ENCODE measurements at places on chromosomes 2 and 18.

GRCh38 chr18:74146756-74147155, 878 bp downstream of the FBXO15 start:
- DNase-seq = peak; percentile 8

DNA sequence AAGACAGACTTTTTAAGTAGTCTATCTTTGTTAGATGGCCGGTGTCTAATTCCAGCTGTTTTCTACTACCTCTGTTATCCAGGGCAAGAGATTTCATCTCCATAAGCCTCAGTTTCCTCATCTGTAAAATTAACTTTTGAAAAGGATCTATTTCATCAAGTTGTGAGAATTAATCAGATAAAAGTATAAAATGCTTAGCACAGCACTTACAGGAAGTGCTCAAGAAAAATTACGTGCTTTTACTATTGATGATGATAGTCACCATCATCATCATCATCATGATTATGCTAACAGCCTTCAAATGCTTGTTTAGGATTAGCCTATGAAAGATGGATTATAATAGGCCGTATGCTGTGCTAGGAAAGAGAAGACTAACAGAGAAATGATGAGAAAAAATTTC, 76.2 kb downstream of the CYRIA start:
- DNase-seq = no peak

GRCh38 chr2:116200086-116200485, 1614.4 kb upstream of the DDX18 start:
- DNase-seq = no peak

DNA sequence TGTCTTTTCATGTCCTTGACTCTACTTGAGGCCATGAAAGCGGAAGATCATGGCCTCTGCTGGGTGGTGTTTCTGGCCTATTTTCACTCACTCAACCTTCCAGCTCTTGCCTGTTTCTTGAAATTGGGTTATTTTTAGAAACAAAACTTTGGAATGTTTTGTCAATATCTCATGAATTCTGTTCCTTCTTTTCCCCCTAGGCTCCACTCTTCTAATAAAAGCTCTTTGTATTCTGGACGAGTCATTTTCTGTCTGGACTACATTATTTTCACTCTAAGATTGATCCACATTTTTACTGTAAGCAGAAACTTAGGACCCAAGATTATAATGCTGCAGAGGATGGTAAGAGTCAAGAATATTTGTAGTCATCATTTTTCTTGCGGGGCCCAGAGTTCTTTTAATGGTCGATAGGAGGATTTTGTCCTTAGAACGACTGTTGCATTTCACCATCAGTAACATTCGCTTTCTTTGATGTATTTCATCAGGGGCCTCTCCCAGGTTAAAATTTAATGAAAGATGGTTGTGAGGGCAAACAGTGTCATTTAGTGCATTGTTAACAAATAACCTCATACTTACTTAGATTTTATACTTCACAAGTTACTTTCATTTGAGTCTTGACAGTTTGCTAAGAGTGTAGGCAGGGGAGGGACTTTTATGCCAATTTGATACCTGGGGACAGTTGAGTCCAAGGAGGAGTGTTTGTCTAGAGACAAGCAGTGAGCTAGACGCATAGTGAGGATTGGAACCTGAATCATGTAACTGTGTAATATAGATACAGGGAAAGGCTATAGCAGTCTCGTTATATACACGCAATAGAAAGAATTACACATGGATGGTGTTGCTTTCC, 64.6 kb downstream of the TRPM8 start:
- DNase-seq = no peak

DNA sequence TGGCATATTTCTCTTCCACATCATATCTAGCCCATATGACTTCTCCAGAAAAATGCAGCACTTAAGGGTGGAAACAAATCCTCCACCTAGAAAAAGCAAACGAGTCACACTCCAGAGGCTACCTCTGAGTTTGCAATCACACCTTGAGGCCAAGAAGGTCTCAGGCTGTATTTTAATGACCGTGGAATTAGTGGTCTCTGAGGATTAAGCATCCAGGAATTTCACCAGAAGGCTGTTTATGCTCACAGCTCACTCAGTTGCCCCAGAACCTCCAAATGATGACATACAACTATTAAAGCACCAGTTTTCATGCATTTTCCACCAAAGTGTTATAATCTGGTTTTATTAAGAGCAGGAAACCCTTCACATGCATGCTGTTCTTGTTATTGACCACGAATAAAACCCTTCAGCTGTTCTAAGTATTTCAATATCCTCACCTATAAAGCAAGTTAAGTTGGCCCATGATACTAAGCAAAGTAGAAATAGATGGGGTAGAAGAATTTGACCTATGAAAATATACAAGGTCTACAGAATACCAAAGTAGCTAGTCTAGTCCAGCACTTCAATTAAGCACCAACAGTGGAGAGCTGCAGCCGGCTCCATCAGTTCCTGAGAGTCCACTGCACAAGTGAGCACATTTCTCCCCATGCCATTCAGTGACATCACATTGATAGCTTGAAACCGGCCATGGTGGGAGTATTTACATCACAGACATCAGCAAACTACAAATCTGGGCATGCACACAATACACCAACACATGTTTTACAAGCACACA, 39.5 kb upstream of the SLC14A1 start:
- DNase-seq = no peak

GRCh38 chr2:175030380-175031271, 25.4 kb upstream of the CHN1 start:
- DNase-seq = no peak

GRCh38 chr2:55099878-55100820, 49.9 kb upstream of the RTN4 start:
- DNase-seq = no peak

DNA sequence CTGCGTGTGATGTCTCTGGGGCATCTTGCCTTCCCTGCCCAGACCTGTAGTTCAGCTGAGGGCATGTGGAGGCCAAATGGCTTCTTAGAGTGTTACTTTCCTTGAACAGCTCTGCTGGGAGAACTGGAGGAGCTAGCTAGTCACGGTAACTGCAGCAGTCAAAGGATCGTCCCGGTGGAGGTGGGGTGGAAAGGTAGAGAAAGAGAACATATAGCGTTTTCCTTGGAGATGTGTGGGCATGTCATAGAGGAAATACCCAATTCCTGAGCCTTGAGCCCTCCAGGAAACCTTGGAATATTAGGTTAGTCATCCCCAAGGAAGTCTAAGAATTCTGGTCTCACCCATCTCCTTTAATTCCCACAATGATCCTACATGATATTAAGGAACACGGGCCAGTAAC, 33.5 kb upstream of the IL37 start:
- peak; percentile 85 for DNase-seq

DNA sequence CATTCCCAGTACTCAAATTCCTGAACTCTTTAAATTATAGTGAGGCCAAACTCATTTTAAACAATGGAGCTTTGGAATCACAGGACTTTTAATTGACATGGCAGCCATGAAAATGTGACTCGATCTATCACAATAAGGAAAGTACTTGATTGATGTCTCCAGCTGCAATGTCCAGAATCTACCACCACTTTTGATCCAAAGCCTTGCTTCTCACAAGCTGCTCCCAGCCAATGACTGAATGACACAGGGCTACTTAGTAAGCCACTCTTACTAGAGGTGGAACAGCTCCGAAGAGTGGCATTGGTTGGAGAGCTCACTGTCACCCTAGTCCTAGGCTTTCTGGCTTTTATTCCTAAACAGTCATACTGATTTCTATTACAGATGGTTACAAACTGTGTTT, 270.1 kb downstream of the IRS1 start:
- no peak for DNase-seq

- no peak for DNase-seq
Measured at GRCh38 chr2:143530758-143531157, 401.5 kb downstream of the ARHGAP15 start.

GRCh38 chr2:170368370-170368769, 190.4 kb downstream of the MYO3B start:
- DNase-seq = no peak

- peak; percentile 15 for DNase-seq
Measured at GRCh38 chr2:98333922-98334321, 12.3 kb upstream of the CNGA3 start.

DNA sequence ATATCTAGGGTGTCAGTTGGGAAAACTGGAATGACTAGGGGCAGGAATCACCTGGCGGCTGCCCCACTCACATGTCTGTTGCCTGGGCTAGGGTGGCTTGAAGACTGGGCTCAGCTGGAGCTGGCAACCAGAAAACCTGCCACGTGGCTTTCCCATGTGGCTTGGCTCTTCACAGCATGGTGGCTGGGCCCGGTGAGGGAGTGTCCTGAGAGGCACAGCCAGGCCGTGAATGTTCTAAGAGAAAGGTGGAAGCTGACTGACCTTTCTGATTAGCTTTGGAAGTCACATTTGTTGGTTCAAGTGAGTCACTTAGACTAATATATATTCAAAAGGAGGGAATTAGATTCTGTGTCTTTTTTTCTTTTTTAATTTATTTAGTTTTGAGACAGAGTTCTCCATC, 22.7 kb downstream of the SP5 start:
- no peak for DNase-seq

GRCh38 chr2:142220239-142220638, 89.4 kb upstream of the LRP1B start:
- DNase-seq = no peak

- no peak for DNase-seq
Measured at GRCh38 chr2:96507957-96508520, 2.9 kb upstream of the NEURL3 start.

DNA sequence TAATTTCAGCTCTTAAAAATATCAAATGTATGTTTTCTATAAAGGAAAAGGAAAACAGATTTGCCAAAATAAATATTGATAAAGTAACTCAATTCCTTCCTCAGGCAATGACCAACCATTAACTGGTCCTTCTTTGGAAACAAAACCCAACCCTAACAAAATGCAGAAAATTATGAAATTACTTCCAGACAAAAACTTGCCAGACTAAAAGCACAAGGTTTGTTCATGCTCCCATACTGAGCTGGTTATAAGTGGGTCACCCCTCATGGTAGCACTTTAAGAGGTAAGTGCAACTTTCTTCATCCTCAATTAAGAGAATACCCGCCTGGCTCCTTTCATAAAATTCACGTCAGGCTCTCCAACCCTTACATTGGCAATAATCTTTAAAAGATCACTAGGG, 31.1 kb upstream of the TTC32 start:
- DNase-seq = no peak

GRCh38 chr2:26945991-26946750, 24.3 kb upstream of the MAPRE3 start:
- DNase-seq = no peak

GRCh38 chr2:109614715-109615636, 812 bp downstream of the SOWAHC start:
- DNase-seq = no peak

GRCh38 chr18:27901424-27902226, 275.3 kb downstream of the CDH2 start:
- DNase-seq = no peak

- DNase-seq = no peak
Measured at GRCh38 chr18:77165503-77166188, 33.1 kb upstream of the MBP start.

DNA sequence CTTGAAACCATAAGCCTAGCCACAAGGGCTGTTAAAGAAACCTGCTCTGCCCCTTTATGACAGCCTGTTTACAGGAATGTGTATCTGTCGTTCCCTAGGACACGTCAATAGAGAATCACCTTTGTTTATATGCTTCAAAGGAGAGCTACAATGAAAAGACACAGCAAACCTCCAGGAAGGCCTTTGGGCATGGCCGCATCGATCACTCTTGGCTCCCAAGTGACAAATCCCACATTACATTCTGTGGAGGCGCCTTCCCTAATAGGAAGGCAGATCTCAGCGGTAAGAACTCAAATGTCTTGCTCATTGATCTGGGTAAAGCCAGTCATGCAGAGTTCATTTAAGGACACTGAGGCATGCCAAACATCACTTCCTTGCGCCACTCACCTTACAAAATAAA, 26.5 kb downstream of the KIAA2012 start:
- no peak for DNase-seq

- DNase-seq = no peak
Measured at GRCh38 chr2:170582313-170582712, 132.8 kb upstream of the SP5 start.

- no peak for DNase-seq
Measured at GRCh38 chr2:65431421-65432226, 775 bp downstream of the SPRED2 start.

DNA sequence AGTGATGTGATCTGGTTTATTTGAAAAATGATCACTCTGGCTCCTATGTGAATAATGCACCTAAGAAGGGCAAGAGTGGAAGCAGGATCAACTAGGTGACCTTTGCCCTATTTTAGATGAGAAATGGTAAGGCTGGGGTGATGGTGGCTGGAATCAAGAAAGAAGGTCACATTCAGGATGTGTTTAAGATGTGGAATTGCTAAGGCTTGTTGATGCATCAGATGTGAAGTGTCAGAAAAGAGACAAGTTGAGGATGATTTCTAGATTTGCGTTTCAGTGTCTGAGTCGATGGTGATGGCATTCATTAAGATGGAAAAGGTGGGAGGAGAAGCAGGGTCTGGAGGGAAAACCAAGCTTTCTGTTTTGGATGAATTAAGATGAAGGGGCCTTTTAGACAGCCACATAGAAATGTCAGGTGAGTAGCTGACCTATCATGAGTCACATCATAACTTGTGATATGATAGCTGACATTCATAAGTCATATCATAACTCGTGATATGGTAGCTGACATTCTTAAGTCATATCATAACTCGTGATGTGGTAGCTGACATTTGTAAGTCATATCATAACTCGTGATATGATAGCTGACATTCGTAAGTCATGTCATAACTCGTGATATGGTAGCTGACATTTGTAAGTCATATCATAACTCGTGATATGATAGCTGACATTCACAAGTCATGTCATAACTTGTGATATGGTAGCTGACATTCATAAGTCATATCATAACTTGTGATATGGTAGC, 101.2 kb upstream of the SEC11C start:
- DNase-seq = no peak

GRCh38 chr2:237886685-237887481, 27.5 kb downstream of the RAMP1 start:
- no peak for DNase-seq

DNA sequence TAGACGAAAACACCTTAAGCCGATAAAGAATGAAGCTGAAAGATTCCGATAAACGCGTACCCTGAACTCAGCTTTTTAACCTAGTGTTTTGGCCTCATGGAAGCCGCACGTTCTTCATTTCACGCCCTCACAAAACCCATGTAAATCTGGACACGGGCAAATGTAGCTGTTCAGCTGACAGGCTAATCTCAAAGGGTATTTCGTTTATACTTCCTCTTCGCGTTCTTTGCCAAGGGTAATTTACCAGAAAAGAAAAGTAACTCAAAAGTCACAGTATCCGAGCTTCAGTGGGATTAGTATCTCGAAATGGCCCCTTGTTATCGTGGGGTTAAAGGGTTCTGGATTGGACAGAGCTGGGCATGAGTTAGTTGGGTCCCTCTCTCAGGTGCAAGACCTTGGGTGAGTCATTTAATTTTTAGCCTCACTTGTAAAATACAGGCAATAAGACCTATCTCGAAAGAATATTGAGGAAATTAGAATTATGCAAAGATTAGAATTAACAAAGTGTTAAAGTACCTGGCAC, 22.0 kb upstream of the STPG4 start:
- DNase-seq = no peak

Measured in HS-27A (cell line).